ENCODE measurements at places on chromosomes 5 and 9.
A peak's percentile ranks its signal among the peaks of the same experiment; 100 is the strongest.

DNA sequence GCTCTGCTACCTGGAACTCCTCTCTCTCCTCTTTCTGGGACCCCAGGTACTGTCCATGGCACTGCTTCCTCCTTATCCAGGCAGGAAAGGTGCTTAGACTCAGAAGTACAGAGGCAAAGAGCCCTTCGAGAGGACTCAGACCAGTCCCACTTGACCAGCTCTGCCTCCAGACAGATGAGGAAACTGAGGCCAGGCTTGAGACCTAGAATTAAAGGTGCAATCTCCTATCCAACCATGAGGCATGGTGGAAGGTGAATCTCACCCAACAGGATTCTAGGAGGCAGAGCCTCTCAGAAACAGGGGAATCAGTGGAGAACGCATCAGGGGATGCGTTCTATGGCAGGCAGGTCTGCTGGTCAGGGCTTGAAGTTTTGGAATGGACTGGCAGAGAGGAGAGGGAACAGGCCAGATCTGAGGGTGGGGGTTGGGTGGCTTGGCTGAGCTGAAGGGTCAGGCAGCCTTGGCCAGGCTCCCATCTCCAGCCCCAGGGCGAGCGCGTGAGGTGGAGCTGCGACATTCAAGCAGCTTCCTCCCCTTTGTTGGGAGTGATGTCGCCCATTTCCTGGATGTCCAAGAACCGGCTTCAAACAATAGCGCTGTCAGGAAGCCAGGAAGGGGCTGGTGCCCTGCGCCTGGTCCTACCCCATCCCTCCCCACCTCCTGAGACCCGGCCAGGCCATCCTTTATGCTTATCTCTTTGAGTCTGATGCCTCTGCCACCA, 26.2 kb downstream of the NDUFA8 start:
- DNase-seq, result no peak

DNA sequence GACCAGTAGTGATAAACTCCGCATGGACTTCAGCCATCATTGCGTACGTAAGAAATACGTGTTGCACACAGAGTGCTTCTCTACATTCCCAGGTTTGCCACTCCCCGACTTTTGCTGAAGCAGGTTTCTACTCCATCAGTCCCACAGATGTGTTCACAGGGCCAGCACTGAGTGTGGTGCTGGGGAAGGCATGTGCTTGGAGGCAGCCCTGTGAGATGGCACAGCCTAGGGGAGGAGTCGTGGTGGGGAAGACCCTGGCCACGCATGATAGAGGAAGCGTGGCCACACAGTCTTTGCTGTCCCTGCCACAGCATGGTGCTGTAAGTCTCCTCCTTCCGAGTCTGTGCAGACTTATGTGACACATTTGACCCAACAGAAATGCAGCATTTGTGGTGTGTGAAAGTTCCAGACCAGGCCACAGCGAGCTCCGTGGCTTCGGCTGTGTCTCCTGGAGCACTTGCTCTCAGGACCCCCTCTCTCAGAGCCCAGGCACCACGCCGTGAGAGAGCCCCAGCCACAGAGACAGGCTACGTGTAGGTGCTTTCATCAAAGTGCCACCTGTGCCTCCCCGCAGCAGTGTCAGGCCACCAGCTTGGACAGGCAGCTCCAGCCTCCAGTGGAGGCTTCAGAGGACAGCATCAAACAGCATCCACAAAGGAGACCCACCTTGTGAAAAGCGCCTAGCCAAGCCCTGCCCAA, 197.8 kb downstream of the AUH start:
- no peak for DNase-seq

- no peak for DNase-seq
These were observed 1.5 kb upstream of the KCNN2 start for GRCh38 chr5:114360357-114360756.

DNA sequence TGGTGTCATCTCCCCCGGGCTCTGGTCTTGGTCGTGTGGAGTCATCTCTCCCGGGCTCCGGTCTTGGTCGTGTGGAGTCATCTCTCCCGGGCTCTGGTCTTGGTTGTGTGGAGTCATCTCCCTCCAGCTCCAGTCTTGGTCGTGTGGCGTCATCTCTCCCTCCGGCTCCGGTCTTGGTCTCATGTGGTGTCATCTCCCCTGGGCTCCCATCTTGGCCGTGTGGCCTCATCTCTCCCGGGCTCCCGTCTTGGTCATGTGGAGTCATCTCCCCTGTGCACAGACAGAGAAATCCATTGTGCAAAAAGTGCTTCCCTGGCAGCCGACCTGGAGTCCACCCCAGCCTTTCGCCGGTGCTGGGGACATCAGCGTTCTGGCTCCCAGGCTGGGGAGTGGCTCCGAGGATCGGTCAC, 91.1 kb upstream of the CACNA1B start:
- no peak for DNase-seq

DNA sequence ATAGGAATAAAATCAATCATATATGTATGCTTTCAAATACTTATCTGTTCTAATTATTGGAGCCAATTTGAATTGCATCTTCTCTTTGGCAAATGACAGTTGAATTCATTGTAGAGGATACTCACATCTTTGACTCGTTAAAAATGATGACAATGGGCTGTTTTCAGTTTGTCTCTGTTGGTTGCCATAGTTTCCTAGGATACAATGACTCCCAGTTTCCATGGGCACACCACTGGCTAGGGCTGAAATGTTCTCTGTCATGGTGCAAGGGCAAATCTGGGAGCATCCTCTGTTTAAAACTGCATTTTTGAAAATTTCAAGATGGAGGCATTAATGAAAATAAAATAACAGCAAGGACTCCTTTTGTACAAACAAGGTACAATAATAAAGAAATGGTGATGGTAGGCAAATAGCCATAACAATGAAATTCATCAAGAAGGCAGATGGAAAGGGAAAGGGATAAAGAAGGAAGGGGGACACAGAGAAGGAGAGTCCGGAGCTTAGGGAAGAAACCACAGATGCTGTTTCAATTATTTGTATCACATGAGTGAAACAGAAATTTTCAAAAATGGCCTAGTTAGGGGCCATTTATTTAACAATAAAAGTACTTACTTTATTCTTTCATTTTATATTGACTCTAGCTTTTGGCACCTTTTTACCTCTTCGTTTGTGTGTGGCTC, 378.8 kb upstream of the SEMA6A start:
- DNase-seq, result no peak

DNA sequence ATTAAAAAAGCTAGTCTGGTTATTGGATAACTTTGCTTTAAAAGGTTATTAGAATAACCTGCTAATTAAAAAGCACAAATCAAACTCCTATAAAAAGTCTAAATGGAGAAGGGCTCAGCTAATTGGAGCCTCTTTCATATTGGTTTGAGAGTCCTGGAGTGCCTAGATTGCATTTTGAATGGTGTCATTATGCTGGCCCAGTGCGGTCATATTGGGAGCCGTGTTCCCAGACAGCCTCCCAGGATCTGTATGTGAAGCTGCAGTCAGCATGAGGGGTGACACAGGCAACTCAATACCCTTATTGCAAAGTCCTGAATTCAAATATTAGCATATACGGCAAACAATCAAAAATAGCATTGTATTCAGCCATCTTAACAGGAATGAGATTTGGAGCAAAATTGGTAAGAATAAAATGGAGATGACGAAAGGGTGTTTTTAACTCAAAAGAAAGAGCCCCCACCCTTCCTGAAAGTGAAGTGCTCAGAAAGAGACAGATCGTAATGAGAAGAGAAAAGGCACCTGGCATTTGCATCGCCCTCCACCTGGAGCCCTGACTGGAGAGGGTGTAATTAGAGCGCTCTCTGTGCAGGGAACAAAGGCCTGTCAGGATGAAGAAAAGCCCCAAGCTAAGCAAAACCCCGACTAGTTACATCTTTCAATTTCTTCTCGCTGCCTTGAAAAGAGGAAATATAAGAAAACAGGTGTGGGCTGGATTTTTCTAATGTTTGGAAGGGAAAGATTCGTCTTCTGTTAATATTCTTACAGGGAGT, 621.0 kb upstream of the ADAMTS16 start:
- DNase-seq, result no peak

DNA sequence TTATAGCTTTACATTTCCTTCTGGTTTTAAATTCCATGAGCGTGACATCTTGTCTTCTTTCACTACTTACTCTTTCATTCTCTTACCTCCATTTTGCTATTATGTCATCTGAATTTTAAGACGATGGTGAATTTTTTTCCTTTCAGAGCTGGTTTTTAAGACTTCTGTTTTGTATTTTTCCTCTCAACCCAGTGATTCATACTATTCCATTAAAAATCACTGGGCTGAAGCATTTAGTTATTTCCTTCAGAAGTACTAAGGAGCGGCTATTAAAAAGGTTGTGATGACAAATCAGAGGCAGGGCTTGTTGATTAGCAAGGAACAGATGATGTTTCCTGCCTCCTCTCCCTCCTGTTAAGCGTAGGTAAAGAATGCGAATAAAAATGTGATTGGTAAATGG, 16.5 kb downstream of the AGXT2 start:
- DNase-seq, result no peak

DNA sequence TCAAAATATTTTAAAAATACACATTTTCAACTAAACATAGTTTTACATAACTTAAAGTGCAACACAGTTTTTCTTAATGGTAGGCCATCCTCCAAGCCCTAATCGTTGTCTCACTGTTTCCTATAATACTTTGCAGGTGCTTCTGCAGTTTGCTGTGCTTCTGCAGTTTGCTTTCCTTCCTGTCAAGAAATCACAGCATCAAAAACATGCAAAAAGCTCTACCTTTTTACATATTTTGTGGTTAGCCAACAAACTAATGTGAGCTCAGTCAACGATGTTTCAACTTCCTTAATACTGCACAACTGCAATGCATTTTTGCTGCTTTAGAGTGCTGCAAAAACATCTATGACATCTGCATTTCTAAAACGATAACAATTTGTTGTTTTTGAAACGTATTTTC, 25.2 kb downstream of the EMB start:
- DNase-seq, result no peak

GRCh38 chr5:145408048-145408341, 427.1 kb downstream of the PRELID2 start:
- no peak for DNase-seq

- no peak for DNase-seq
These were observed 360.8 kb upstream of the PANK3 start for GRCh38 chr5:168939887-168940544.

DNA sequence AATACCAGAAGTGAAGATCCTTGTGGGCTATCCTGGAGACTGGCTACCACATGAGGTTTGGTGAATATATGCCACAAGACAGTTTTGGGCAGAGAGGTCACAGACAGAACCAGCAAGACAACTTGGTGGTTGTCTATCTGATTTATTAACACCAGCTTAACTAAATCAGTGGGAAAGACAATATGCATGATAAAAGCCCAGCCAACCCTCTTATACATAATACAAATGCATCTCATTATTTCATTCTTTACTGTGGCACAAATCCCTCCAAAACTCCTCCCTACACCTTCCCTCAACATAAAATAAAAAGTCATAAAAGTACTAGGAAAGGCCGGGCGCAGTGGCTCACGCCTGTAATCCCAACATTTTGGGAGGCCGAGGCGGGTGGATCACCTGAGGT, 8.1 kb downstream of the HINT1 start:
- DNase-seq, result no peak

DNA sequence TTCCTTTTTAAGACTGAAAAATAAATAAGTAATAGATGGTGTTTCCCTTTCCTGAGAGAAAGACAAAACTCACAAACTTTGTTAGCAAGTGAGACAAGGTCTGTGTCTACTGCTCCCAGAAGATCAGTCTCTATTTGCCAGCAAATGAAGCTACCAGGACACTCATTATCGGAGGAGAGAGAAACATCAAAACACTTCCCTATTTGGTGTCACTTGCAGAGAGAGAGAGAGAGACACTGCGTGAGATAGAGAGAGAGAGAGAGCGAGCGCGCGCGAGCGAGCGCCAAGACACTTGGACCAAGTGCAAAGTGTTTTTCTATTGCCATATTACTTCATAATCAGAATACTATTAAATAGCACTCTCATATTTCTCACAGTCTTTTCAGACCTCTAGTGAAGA, 142.7 kb downstream of the KCNN2 start:
- no peak for DNase-seq

DNA sequence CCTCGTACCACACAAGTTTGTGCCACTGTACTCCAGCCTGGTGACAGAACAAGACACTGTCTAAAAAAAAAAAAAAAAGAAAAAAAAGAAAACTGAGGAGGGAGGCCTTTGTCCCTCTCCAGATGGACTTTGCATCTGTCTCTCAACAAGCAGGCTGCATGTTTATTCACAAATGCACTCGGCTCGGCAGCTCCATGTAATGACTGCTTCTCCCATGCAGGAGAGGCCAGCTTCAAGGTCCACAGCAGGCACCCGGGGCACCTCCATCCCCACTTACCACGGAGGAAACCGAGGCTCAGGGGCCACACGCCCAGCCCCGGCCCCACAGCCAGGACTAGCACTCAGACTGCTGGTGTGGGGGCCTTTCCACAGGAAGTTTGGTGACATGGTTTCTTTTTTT, 13.1 kb upstream of the NCS1 start:
- no peak for DNase-seq

- peak; percentile 32 for DNase-seq
These were observed 969 bp downstream of the CLK4 start for GRCh38 chr5:178625679-178626483.

DNA sequence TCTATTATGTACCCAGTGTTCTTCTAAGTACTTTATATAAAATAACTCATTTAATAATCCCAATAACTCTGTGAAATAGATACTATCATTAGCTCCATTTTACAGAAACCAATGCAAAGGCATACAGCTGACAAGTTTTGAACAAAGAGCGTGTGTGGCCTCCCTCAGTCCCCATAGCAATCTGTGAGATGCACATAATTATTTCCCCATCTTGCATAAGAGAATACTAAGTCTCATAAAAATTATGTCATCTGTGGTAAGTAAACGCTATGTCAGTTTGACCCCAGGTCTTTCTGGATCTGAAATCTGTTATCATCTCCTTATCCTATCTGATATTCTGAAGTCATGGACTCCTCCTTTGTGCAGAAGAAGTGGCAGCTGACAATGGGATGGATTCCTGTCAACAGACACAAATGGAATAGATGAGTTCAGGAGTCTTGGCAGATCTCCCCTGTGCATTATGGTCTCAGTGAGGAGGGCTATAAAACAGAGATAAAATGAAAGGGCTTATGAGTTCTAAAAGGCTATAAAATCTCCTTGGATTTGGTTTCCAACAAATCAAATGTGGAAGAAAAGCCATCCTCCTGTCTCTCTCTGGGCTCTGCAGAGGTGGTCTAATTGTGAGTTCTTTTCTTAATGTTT, 162.5 kb upstream of the TLE4 start:
- no peak for DNase-seq

GRCh38 chr9:92964607-92965060, 17.3 kb downstream of the FGD3 start:
- DNase-seq, result no peak

- no peak for DNase-seq
These were observed 2.6 kb upstream of the DAPK1 start for GRCh38 chr9:87494970-87495471.

GRCh38 chr5:61055434-61056006, 106.7 kb downstream of the SMIM15 start:
- peak; percentile 53 for DNase-seq

GRCh38 chr9:90778746-90779145, 22.9 kb upstream of the SYK start:
- DNase-seq, result no peak

- DNase-seq, result peak; percentile 15
These were observed 50.7 kb upstream of the NKD2 start for GRCh38 chr5:957748-958485.

- DNase-seq, result no peak
These were observed 57.3 kb downstream of the UBE2QL1 start for GRCh38 chr5:6505783-6506557.

GRCh38 chr5:14149672-14150274, 6.6 kb downstream of the TRIO start:
- no peak for DNase-seq

GRCh38 chr9:33289936-33290246, 425 bp upstream of the NFX1 start:
- DNase-seq, result no peak

Measured in PC-3 (cell line).